ENCODE measurements at places on chromosomes 7 and 10.

DNA sequence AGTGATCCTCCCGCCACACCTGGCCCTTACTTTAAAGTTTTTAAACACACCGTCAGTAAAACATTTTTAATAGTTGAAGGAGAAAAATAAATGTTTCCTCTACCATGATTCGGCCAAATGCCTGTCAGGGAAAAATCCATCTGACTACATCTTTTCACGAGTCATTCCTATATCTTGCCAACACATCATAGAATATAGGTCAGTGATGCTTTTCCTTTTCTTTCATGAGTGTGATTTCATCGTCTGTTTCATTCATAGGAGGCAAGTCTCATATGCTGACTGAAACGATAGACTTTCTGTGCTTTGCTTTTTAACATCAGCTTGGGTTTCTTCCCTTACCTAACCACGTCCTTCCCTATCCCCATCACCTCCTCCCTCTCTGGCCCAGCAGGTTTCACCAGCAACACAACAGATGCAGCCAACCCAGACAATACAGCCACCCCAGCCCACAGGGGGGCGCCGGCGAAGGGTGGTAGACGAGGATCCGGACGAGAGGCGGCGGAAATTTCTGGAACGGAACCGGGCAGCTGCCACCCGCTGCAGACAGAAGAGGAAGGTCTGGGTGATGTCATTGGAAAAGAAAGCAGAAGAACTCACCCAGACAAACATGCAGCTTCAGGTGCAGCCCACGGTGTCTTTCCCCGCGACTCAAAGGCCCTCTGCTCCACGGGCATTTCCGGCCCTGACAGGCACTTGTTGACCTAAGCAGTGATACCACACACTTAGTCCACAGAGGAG lies 149.2 kb downstream of the TRIL start:
- DNase-seq: no peak

- no peak for DNase-seq
Measured at GRCh38 chr7:82757-83155, 109.6 kb upstream of the FAM20C start.

DNA sequence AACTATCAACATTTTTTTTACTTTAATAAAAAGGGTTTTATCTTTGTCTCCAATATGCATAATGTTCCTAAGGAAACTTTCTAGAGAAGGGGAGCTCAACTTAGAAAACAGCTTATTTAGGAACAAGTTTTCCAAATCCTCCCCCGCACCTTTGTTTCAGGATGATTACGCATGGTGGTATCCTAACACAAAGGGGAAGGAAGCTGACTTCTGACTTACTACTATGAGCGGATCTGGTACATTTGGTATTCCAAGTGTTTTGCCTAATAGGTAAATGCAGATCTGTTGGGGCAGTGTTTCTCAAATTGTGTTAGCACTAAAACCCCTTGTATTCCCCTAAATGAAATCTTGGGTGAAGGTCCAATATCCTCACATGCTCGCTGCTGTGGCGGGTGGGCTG lies 229.3 kb upstream of the KLF14 start:
- DNase-seq: no peak

GRCh38 chr10:108462005-108462404 lies 1297.5 kb upstream of the SORCS1 start:
- no peak for DNase-seq

DNA sequence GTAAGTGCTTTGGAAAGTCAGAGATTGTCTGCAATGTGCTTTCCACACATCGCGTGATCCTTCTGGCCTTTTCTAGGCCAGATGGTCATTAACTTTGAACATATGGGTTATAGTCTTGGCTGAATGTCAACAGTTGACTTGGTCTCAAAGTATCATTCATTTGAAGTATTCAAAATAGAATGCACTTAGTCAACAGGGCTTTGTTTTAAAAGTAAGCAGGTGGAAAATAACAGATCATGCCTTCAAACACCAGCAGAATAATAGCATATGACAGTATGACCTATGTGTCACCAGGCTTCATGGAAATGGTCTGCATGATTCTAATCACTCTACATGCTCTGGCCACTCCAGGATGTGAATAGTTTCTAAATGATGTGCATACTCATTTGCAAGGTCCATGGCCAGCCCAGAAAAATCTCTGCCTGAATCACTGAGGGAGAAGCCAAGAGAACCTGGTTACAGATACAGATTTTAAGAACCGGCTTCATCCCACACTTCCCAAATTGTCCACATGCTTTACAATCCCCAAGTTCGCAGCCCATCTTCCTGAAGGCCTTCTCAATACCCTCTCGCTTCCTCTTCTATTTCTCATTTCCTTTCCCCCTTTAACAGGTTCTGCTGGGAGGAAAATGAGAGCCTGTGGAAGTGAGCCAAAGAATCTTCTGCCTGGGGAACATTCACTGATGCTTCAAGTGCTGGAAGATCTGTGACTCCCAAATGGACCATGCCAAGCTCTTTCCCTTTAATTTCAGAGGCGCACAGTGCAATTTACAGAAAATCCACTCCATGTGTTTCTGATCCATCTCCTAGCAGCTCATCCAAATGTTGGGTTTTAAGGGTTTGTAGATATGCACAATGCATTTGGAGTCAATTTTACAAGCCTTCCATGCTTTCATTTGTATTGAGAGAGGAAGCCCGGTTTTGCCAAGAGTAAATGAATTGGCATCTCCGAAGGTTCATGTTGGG lies 122.8 kb upstream of the GDF10 start:
- no peak for DNase-seq

DNA sequence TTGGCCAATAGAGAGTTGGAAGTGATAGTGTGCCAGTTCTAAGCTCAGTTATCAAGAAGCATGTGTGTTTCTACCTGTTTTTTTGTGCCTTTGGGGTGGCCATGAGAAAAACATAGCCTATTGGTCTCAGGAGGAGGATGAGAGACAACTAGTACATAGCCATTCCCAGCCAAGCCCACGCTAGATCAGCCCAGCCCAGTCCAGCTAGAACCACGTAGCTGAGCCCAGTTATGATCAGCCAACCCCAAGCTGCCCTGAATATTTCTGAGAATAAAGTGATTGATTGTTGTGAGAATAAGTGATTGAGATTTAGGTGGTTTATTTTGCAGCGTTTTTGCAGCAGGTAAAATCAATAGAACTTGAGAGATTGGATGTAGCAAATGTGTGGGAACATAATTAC lies 15.9 kb downstream of the SORCS3 start:
- DNase-seq: no peak

- no peak for DNase-seq
Measured at GRCh38 chr7:22001345-22002004, 55.8 kb upstream of the CDCA7L start.

DNA sequence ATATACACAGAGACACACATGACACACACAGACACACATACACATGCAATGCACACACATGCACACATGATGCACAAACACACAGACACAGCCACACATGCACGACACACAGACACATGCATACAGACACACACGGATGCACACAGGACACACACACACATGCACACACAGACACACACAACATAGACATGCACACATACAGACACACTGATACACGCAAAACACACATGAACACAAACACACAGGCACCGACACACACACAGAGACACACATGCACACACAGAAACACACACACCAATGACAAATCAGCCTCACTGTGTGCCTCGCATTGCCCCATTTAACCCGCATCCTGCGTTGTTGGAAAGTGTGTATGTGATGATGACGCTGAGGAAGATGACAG lies 232.4 kb downstream of the ADARB2 start:
- DNase-seq: no peak

DNA sequence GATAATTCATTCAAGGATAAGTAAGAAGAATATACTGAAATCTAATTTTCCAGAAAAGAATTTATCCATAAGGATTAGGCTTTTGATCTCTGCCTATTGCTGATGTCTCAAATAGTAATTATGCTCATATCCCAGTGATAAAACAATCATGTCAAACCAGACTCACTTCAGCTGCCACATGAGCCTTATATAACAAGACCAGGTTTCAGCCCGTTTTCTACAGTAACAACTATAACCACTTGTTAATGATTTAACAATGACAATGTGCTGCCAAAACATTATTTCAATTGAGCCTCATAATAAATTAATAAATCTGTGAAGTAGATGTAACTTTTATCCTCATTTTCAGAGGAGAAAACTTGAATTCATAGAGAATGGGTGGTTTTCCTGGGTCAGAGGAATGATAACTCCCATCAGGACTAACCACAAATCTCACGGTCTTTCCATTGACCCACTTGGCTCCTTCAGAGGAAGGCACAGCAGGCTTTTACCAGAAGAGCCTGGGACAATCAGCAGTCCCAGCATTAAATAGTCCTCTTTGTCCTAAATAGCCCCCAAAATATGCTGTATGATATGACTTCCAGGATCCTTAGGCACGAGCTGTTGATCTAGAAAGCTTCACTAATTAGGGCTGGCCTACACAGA lies 42.5 kb upstream of the SLIT1 start:
- no peak for DNase-seq

- no peak for DNase-seq
Measured at GRCh38 chr7:121337398-121337797, 8.6 kb downstream of the WNT16 start.

GRCh38 chr10:105352281-105352680 lies 711.2 kb downstream of the SORCS3 start:
- no peak for DNase-seq

GRCh38 chr7:30276203-30276900 lies 8.0 kb upstream of the ZNRF2 start:
- peak; percentile 32 for DNase-seq

GRCh38 chr7:118214051-118214832 lies 10.3 kb upstream of the ANKRD7 start:
- peak; percentile 58 for DNase-seq

DNA sequence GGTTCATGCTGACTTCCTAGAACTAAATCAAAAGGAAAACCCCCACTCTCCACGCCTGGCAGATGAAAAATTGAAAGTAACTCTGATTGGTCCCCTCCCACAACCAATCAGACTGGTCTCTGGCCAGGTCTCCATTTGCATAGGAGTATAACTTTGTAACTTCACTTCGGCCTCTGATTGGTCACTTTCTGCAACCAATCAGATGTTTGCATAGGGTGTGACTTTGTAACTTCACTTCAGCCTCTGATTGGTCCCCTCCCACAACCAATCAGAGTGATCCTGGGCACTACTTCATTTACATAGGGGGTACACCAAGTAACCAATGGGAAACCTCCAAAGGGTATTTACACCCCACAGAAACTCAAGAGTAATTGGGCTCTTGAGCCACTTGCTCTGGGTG lies 306.6 kb upstream of the PFKP start:
- DNase-seq: no peak

- DNase-seq: no peak
Measured at GRCh38 chr10:133464582-133465031, 10.9 kb downstream of the SCART1 start.

DNA sequence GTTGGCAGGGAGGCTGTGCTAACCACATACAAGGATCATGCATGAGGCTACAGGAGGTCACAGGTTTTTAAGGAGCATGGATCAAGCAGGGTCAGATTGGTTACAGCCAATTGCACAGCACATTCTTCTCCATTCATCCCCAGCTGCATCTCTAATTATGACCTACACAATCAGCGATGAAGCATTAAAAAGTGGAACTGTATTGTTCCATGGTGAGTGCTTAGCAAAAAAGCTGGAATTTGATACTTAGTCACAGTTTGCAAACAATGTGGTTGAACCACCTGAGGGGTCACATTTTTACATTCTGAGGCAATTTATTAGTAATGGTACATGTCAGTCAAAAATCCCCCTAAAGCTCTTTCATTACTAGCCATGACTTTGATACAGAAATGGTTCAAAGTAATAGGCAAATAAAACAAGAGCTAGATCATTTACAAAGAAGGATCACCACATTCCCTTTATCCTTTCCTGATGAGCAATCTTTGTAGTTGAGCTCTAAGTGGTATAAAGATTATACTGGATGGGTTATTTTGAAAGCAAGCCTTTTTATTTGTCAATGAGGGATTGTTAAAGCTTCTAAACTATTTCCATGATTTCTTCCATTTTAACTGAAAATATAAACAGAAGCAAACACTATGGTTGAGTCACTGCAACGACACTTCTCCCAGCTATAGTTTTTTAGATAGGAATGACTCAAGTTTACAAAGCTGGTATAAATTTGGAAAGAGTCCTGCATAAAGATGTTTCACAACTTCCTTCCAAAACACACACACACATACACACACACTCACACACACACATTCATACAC lies 217.8 kb upstream of the SEMA3A start:
- DNase-seq: no peak

DNA sequence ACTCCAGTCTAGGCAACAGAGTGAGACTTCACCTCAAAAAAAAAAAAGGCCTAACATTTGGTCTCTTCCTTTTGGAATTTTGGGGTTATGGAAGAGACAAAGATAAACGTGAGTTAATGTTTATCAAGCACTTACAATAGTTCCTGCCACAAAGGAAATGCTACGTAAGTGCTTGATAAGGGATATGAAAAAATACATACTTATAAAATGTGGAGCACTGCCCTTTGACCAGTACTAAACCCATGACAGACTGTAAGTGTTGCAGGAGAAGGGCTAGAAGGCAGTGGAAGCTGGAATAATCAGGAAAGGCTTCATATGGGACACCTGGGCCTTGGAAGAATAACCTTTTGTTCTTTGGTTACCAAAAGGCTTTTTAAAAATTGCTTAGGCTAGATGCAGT lies 25.5 kb downstream of the TMEM248 start:
- no peak for DNase-seq

DNA sequence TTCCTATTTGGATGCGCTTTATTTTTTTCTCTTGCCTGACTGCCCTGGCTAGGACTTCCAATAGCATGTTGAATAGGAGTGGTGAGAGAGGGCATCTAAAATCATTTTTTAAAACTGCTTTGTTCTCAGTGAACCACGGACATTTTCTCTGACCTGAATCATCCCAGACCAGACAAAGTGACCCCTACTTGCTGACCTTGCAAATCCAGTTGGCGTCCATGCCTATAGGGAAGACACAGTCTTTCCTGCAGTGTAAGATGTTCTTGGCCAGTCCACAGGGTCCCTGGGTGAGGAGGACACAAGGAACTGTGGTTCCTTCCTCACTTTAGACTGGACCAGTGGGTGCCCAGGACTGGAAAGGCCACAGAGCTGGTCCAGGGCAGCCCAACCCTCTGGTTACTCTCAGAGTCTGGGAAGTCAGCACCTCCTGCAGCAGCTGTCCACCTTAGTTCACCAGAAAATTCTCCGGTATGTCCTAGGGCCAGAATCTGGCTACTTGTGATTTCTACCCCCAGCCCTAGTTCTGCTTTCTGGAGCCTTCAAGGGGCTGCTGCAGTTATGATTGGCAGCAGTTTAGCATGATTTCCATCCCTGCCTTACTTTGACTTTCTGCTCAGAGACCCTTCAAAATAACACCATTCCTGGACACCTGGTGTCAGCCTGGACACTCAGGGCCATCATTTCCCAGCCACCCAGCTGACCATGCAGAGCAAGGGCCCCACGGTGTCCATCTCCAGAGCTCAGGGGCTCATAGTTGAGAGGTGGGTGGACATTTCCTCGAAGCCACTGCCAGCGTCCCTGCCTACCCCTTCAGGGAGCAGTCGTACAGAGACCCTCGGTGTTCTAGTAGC lies 19.3 kb downstream of the VIPR2 start:
- no peak for DNase-seq

DNA sequence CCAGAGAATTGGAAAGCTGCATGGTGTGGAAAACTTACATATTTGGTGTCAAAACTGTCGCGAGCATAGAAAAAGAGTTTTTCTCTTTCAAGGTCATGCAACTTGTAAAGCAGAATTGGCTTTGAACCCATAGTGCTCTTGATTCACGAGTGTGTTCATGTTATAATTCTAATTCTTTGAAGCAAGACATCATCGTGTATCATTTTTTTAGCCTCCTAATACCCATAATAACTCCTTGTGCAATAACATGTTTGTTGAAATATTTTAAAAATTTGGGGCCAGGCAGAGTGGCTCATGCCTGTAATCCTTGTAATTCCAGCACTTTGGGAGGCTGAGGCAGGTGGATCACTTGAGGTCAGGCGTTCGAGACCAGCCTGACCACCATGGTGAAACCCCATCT lies 4.2 kb downstream of the CCL24 start:
- no peak for DNase-seq
